ENCODE measurements at places on chromosomes 7 and 10. TPM values are rescaled to one million over a fixed set of nuclear protein-coding genes. Genes with fewer than 3 reads are reported as not detected.

Gene MKI67
- 13.8 TPM for total RNA-seq

Gene PSPH
- 176 TPM for total RNA-seq

Gene PRKCQ
- total RNA-seq: not detected

Gene CCSER2
- 34.4 TPM for total RNA-seq

Gene C10orf62
- total RNA-seq: not detected

Gene SYT15
- total RNA-seq: under 0.01 TPM

Gene DYNC1I1
- 3.4 TPM for total RNA-seq

Gene TAS2R3
- total RNA-seq: 1.7 TPM

Gene CCDC146
- 1.0 TPM for total RNA-seq

Gene ITGA8
- not detected for total RNA-seq

Gene OPALIN
- not detected for total RNA-seq

Gene UNC5B
- under 0.01 TPM for total RNA-seq

Gene OR2A5
- not detected for total RNA-seq

Gene YKT6
- total RNA-seq: 97.3 TPM

Gene MOSPD3
- 7.2 TPM for total RNA-seq

Gene ZNF425
- 1.5 TPM for total RNA-seq

Gene NEUROD6
- not detected for total RNA-seq

Gene LHFPL3
- total RNA-seq: 0.36 TPM

Gene LRRC18
- total RNA-seq: not detected

Gene RBM20
- total RNA-seq: 0.34 TPM

Gene SAMD9L
- total RNA-seq: 38.7 TPM

Gene CUEDC2
- total RNA-seq: 53.0 TPM

Gene C7orf33
- not detected for total RNA-seq

Gene CHCHD2
- total RNA-seq: 285 TPM

Gene VKORC1L1
- 6.5 TPM for total RNA-seq

Gene LRIT1
- total RNA-seq: not detected

Gene AUTS2
- total RNA-seq: 10.0 TPM

Gene SKIDA1
- under 0.01 TPM for total RNA-seq

Gene HABP2
- not detected for total RNA-seq

Gene TEX36
- not detected for total RNA-seq

Gene CPN1
- 5.2 TPM for total RNA-seq

Gene ZNF117
- 4.4 TPM for total RNA-seq

Gene CCDC186
- total RNA-seq: 9.6 TPM

Gene SUN3
- not detected for total RNA-seq

Gene SPDYE8
- not detected for total RNA-seq

Gene HERC4
- 51.6 TPM for total RNA-seq

Gene CAMK2B
- not detected for total RNA-seq

Gene SORBS1
- total RNA-seq: 60.9 TPM

Gene CXCL12
- total RNA-seq: 16.0 TPM

Gene PTPRZ1
- 10.9 TPM for total RNA-seq

Gene LIPK
- total RNA-seq: not detected

Gene CFAP69
- total RNA-seq: 1.5 TPM

Gene GRM8
- total RNA-seq: not detected

Gene SFRP4
- not detected for total RNA-seq

Gene MYO1G
- under 0.01 TPM for total RNA-seq

Gene PDZD8
- 38.9 TPM for total RNA-seq

Gene HIBADH
- 49.3 TPM for total RNA-seq

Gene PLEKHS1
- total RNA-seq: not detected
